A172 (cell line): ENCODE measurements at places on chromosomes 16 and 17.

DNA sequence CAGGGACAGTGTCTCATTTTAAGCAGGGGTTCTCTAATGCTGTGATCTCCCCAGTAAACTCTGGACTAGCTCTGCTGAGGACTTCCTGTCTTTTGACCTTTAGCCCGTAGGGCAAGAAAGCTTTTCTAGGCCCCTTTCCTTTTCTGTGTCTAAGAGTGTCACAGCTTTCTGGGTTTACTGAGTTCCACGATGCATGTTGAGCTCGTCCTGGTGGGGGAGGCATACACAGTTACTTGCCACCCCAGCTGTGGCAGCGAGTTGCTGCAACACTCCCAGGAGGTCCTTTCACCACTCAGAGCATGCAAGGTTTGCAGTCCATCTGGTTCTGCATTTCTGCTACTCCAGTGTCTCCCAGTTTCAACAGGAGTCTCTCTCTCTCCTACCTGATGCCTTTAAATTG lies 23.7 kb downstream of the NOD2 start:
- DNase-seq: no peak

GRCh38 chr17:17384291-17384615 lies 81.1 kb downstream of the NT5M start:
- DNase-seq: no peak

DNA sequence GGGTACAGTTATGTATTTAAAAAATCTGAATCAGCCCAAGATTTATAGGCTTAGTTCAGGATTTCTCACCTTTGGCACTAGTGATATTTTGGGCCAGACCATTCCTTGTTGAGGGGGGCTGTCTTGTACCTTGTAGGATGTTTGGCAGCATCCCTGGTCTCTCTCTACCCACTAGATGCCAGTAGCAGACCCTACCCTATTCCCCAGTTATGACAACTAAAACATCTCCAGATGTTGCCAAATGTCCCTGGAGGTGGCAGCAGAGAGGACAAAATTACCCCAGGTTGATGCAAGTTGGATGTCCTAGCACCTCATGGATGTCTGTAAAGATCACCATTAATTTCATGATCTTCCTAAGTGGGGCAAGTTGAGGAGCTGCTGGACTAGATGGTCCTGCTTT lies 45.8 kb downstream of the SYT17 start:
- DNase-seq: no peak

DNA sequence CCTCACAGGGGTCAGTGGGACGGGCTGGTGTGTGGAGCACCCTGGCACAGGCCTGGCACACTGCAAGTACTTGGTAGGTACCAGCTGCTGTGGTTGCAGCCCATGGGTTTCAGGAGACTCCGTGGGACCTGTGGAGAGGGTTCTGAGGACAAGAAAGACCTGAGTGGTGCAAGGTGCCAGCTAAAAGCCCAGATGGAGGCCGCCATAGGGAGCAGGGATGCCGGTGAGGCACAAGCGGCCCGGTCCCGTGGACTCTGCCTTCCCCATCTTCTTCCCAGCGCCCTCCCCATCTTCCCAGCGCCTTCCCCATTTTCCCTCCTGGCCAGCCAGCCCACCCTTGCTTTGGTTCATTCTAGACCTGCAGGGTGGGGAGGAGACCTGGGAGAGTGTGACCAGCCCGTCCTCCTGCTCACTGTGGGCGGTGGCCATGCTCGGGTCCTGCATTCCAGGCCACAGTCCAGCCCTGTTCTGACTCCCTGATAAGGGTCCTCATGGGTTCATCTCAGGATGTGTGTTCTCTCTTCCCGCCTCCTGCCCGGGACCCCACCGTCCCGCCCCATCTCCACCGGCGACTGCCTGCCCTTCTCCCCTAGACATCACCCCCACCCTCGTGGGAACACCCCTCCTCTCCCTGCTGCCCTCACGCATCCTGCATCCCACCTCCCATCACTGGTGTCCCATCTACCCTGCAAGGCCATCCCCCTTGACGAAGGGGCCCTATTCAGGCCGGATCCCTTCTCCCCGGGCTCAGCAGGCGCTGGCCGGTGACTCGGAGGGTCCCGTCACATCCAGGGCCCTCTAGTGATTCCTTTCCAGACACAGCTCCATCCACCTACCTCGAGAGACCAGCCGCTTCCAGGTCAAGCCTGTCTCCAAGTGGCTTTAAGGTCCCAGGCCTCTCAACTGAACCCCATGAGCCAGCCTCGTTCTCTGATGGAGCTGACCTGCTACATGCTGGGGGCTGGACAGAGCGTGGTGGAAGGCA lies 3.4 kb downstream of the ZNF469 start:
- no peak for DNase-seq

- peak; percentile 74 for DNase-seq
These were observed 47.0 kb upstream of the AMZ2 start for GRCh38 chr17:68200689-68201417.

- DNase-seq: no peak
These were observed 181.9 kb upstream of the CACNG5 start for GRCh38 chr17:66652840-66653507.

- DNase-seq: no peak
These were observed 14.4 kb downstream of the METTL9 start for GRCh38 chr16:21613781-21614180.

DNA sequence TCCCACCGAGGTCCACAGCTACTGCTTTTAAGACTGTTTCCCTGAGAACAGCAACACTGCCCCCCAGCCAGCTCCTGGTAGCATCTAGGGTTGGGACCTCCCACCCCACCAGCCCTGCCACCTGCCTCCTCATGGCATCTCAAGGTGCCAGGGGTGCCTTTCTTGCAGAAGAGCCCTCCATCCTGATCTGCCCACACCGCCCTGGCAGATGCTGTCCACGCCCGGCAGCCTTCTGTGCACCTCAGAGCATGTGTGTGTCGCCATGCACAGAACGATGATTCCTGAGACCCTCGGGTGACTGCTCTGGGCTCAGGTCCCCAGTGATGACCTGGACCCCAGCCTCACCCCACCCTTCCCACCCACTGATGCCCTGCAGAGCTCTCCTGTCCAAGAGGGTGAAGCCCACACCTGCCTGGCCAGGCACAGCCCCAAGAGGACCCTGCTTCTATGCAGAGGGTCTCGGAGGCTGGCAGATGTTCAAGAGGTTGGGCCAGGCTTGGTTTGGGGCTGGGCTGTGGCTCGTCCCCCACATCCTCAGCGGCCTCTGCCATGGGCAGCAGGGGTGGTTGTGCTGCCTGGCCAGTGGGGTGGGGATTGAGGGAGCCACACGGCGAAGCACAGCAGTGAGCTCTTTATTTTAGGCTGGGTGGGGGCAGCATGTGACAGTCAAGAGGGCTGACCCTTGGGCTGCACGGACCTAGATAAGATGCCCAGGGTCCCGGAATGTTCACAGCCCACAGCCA lies 5.2 kb upstream of the SPATA2L start:
- DNase-seq: no peak
